Temporal lobe (tissue), 4 donors: ENCODE measurements at places on chromosomes 3 and 15. TPM values are rescaled to one million over a fixed set of nuclear protein-coding genes. Genes with fewer than 3 reads are reported as not detected.

APOD gene
- 7.4 TPM for total RNA-seq

GRM7 gene
- total RNA-seq: 70.3 TPM

CNTN3 gene
- 28.3 TPM for total RNA-seq

SLC2A2 gene
- not detected for total RNA-seq

MUC4 gene
- under 0.01 TPM for total RNA-seq
